ENCODE measurements at places on chromosomes 12 and 14.

DNA sequence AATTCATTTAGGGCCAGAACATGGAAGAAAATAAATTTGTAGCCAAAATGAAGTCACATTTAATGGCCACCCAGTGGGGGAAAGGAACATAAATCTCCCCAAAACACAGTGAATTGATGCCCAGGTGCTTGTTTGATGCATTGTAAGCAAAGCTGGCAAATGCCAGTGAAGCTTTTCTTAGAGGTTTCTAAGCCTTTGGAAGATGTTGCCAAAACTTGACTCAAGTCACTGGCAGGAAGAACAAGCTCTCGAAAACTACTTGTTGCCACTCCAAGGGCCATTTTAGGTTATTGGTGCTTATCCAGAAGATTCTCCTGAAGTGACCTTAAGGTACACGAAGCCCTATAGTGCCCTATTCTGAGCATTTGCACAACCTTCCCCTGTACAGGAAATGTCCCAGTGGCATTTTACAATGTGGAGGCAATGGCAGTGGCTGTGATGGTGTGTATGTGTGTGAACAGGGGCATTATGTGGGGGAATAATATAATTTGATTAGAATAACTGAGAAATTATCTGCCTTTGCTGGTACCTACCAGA lies 89.5 kb upstream of the NOVA1 start:
- no peak for DNase-seq

- DNase-seq: no peak
Observed at GRCh38 chr12:2292560-2292959, 239.8 kb downstream of the CACNA1C start.

GRCh38 chr12:95351748-95352147 lies 122.2 kb upstream of the METAP2 start:
- DNase-seq: no peak

DNA sequence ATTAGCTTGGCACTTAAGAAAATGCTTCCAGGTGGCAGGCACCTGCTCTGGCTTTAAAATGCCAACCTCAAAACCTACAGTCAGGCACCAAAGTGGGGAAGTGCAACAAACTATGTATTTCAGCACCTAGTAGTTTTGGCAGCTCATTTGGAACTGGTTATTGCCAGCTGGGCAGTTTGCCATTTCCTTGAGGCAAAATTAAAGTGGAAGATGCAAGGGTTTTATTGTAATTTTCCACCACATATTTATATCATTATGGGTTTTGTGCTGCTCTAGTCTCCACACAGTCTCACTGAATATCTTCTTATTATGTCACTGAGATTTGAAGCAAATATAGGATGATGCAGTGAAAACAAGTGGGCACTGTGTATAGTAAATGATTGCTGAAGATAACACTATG lies 117.0 kb downstream of the PRKD1 start:
- no peak for DNase-seq

DNA sequence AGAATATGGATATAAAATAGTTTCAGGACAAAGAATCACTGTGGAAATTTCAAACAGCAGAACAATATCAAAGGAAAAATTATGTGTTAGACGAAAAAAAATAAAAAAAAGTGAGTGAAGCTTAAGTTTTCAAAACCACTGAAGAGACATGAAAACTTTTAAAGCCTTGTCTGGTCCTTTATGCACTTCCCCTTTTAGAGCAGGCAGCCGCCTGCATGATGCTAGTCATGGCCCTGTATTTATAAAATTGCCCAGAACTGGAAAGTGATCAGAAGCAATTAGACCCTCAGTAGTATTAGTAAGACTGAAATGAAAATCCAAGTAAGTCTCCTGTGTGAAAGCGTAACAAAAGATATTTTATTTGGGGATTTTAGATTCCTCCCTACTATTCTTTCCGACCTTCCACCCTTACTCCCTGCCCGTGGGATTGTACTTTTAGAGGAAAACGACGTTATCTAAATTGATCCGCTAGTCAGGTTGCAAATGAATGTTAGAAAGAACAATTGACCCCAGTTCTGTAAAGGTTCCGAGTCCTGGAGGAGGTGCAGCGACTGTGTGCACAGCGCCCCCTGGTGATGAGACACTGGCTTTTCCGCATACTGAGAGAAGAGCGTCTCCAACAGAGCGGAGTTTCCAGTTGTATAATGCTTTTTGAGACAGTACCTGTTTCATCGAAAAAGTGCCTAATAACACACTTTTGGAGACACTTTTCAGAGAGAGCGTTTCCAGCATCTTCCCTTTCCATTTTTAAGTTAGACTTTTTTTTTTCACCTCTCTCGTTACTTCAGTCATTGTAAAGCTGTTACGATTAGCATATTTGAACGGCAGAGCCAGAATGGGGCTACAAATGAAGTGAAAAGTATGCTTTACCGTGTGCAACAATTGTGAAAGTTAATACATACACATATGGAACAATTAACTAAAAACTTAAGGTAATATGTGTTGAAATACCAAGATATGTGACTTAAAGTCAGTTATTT lies 12.4 kb downstream of the MGST1 start:
- peak; percentile 68 for DNase-seq

DNA sequence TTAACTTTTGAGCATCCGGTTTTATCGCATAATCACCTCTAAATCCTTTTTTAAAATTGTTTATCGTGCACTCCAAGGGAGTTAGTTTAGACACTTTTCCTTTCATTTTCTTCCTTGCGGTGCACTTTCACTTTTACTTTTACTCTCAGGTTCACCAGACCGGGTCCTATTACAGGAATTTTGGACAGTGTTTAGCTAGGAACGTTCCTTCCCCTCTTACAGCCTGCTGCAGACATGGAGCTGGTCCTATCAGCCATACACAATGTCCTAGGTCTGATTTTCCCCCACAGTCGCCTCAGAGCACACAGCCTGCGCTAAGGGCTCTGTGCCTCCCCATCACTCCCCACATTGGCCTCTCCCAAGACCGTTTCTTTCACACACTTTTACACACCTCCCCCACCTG lies 103.9 kb downstream of the ALG10 start:
- DNase-seq: no peak

DNA sequence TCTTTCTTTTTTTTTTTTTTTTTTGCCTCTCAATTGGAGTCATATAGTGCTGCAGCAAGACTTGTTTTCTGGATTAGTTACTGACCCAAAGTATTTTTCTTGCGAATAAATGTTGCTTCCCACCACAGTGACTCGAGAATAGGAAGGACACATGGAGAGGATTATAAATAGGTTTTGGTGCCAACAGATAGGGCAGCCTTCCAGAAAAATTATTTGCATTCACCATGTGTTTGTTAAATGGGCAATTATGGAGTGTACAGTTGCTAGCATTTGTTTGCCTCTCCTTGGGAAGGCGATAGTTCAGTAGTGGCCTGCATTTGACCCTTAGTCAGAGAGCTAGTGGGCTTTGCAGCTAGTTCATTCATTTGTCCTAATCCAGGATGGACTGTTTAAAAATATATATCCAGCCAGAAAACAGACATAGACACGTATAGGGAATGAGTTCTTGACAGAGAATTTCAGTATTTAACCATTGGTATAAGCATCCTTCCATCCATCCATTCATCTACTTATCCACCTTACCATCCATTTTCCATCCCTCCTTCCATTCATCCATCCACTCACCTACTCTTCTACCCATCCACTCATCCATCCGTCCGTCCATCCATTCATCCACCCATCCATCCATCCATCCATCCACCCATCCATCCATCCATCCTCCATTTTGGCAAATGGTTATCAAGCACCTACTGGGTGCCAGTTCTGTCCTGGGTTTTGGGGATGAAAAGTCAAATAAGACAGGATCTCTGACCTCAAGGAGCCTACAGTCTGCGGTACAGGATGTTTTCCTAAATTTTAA lies 67.5 kb downstream of the CHST11 start:
- DNase-seq: no peak

- DNase-seq: no peak
Observed at GRCh38 chr14:32572867-32573150, 243.7 kb downstream of the AKAP6 start.

DNA sequence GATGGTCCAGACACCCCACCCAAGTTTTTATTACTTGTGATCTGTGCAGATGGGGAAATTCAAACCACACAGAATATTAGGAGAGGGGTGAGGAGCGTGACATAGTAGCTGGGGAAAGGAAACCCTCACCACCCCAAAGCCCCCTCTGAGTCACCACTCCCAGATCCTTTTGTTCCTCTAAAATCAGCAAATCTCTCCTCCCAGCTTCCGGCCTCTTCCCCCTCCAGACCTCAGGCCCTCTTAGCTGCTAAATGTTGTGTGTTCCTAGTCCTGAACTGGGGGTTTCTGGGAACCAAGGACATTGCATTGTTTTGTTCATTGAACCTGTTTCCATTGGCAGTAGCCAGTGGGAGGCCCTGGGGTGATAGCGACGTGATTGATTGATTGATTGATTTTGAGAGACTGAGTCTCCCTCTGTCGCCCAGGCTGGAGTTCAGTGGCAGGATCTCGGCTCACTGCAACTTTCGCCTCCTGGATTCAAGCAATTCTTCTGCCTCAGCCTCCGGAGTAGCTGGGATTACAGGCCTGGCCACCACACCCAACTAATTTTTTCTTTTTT lies 5.9 kb upstream of the ORAI1 start:
- no peak for DNase-seq

DNA sequence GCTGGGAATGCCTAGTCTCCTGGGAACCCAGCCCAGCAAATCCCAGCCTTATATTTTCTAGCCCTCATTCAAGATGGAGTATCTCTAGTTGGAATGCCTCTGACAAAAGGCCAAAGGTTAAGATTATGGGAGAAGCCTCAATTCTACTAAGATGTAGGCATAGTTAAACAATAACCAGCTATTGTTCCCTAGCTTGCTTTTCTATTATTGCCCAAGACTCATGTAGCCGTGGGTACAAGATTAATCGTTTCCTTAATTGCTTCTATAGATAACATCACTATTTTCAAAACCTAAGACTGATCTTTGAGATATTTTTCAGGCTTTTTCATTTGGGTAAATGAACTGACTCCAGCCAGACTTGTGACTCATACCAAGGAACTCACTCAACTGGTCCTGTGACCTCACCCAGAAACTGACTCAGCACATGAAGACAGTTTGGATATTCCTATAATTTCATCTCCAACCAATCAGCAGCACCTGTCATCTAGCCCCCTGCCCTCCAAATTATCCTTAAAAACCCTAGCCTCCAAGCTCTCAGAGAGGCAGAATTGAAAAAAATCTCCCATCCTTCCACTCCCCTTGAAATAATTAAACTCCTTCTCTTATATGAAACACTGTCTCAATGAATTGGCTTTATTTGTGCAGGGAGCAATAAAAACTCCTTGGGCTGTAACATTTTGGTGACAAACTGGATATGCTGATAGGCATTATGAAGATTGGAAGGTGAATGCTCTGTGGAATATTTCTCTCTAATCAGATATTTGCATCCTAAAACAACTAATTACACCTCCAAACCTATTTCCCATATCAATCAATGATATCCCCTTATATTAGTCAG lies 589.0 kb downstream of the C12orf50 start:
- no peak for DNase-seq

DNA sequence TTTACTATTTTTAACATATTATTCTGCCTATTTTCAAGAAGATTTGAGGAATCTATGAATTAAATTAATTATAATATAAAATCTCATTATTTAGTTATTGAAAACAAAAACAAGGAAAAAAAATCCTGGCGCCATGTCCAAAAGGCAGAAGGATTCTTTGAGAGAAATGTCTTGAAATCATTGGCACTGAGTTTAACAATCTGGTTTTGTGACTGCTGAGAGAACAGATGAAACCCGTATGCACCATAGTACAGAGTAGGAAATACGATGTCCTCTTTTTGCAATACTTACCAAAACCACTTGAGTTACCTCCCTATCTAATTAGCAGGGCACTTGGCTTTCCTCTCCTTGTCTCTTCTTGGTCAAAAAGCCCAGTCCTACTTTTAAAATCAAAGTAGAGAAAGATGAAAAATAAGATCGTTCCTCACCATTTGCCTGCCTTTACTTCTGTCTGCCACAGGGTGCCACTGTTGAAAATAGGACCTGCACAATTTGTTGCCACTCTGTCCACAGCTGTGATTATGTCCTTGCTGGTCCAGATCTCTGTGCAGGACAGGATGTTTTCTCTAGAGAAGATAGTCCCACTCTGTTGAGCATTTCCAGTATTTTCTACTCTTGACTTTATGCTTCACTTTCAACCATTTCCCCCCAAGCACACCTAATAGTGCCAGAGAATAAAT lies 179.7 kb downstream of the PDZRN4 start:
- DNase-seq: no peak

- no peak for DNase-seq
Observed at GRCh38 chr12:53683494-53683893, 7.6 kb upstream of the ATP5MC2 start.

GRCh38 chr12:21301-22189 lies 45.0 kb upstream of the IQSEC3 start:
- no peak for DNase-seq

DNA sequence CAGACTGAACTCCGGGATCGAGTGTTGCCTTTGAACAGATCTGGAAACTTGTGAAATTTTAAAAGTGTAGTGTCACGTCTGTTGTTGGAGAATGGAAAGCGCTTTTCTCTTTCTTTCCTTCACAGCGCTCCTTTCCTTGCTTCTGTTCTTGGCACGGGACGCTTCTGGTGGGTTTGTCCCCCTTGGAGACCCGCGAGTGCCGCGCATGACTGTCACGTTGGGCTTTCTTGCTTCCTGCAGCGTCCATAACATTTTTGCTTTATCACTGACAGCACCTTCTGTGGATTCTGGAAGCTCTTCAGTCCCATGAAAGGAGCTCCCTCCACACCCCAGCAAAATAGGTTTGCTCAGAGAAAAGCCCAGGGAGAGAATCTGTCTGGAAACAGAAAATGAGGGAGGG lies 193.0 kb upstream of the TMEM132C start:
- DNase-seq: no peak

GRCh38 chr14:83825843-83826242 lies 1704.1 kb upstream of the FLRT2 start:
- no peak for DNase-seq

- DNase-seq: no peak
Observed at GRCh38 chr12:19688532-19688931, 249.2 kb downstream of the AEBP2 start.

GRCh38 chr12:27534765-27535161 lies 10.8 kb downstream of the PPFIBP1 start:
- DNase-seq: no peak

DNA sequence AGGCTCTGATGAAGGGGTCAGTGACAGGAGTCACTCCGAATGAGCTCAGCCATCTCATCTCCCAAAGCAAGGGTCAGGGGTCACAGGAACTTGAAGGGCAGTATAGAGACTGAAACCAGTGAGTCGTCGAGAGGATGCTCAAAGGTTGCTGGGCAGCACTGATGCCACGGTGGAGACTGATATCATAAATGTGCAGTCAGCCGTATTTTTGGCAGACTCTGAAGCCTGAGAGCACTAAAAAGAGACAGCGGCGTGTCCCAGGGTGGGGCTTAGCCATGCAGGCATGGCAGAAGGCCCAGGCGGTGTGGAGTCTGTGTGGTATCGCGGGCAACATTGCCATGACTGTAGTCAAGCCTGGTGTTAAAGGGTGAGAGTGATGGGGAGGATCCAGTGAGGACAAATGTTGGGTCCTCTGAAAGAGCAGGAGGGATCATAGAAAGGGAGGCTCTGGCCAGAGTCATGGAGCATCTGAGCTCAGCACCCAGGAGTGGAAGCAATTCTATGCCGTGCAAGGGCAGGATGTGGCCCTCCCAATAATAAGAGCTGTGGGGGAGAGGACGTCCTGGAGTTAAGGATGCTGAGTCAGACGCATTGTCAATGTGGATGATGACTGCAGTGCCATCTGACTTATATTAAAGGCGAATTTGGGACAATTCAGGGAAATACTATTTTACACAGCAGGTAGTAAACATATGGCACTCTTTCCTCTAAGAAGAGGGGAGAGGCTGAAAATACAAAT lies 241.2 kb upstream of the FKBP4 start:
- DNase-seq: no peak

- no peak for DNase-seq
Observed at GRCh38 chr14:76767681-76768656, 6.7 kb downstream of the VASH1 start.

GRCh38 chr12:26125400-26126339 lies 833 bp upstream of the BHLHE41 start:
- peak; percentile 43 for DNase-seq

Data from omental fat pad (tissue), 4 donors.